ENCODE measurements at places on chromosomes 13 and 19. TPM values are rescaled to one million over a fixed set of nuclear protein-coding genes. Genes with fewer than 3 reads are reported as not detected.

DNA sequence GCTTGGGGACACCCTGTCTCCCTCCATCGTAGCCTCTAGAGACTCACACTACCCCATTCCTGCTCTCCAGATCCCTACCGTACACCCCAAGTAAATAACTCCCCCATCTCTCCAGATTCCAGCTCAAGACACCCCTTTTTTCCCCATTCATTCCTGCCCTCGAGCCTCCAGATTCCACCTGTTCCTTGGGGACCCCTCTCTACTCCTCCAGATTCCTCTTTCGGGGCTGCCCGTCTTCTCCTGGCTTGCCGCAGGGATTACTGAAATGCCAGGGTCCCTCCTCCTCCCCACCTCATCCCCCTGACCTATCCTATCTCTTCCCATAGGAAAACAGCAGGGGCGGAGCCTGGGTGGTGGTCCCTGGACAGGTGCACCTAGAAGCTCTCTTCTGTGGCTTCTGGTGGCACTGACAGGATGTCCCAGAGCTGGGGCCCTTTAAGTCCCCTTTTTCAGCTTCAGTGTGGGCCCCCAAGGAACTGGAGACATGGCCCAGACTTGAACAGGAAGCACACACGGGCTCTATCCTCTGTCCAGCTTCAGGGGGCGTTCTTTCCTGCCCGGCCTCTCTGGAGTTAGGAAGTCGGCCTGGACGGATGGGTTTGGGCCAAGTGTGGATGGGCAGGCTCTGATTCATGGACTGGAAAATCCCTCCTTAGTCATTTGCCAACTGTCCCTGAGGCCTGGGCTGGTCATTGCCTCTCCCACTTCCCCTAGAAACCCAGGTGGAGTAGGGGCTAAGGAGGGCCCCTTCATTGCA, 1.2 kb downstream of the ZSWIM4 start:
- DNase-seq, result peak; percentile 75

GRCh38 chr13:99766641-99767045, 204.9 kb downstream of the ZIC5 start:
- DNase-seq, result no peak

DNA sequence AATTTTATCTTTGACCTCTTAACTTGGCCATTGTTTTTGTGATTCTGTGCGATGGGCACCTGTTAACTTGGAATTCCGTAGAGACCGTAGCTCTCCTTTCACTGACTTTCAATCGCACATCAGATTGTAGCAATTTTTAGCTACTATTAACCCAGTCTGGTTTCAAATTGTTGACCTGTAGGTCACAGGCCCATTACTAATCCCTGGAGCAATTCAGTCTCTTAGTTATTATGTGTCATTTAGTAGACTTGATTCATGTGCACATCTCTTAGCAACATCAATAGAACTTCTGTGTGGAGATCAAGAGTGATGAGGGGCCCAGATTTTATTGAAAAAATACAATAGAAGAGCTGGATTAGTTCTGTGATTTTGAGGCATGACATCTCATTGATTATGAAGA, 549.6 kb upstream of the SLC10A2 start:
- no peak for DNase-seq

C19orf38 gene
- 7.4 TPM for total RNA-seq

- no peak for DNase-seq
These were observed 6.9 kb upstream of the FBXL3 start for GRCh38 chr13:77033717-77034302.

DNA sequence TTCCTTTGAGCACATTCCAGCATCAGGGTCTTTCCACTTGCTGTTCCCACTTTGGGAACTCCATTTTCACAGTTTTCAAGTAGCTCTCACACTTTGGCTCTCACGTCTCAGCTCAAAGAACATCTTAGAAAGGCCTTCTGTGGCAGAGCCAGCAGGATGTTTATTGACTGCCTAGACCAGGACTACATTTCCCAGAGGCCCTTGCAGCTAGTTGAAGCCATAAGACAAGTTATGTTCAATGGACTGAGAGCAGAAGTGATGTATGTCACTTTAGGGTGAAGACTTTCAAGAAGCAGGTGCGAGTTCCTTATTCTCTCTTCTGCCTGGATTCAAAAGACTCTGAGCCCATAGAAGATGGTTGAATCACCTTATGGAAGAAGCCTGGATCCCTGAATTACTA, 4.3 kb upstream of the HAUS5 start:
- no peak for DNase-seq

TUBB4A gene
- 0.58 TPM for total RNA-seq
